ENCODE measurements at places on chromosomes 1 and 21.

GRCh38 chr1:56036479-56036878 lies 542.9 kb downstream of the PLPP3 start:
- no peak for DNase-seq

- no peak for DNase-seq
These were observed 14.4 kb downstream of the SLC5A9 start for GRCh38 chr1:48236716-48237470.

DNA sequence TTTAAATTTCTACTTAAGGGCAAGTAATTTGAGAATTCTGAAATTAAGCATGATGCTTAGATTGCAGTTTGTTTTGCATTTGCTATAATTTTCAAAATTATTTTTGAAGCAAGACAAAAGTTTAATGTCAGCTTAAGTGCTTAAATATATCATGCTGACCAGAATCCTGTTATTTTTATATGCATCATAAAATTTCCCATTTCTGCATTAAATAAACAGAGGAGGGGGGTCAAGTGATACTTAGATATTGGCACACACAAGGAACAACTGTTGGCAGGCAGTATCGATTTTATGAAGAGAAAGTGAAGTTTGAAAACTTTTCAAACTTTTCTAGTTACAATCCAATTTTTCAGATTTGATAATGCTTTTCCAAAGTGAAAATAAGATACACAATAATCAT lies 61.0 kb downstream of the MIER1 start:
- no peak for DNase-seq

DNA sequence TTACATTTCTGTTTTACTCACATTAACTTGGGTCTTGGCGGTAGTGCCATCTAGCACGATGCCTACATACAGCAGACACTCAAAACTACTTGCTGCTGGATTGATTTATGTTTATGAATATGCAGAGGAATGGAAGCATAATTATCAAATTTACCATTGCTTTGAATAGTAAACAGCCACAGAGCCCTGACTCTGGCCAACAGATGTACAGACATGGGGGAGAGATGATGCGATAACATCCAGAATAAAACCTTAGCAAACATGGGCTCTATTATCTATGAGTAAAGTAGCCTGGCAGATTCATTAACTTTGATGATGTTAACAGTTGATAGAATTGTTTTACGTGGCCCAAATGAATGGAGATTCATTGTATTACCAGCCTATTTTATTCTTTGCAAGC lies 42.8 kb downstream of the PTGFR start:
- no peak for DNase-seq

DNA sequence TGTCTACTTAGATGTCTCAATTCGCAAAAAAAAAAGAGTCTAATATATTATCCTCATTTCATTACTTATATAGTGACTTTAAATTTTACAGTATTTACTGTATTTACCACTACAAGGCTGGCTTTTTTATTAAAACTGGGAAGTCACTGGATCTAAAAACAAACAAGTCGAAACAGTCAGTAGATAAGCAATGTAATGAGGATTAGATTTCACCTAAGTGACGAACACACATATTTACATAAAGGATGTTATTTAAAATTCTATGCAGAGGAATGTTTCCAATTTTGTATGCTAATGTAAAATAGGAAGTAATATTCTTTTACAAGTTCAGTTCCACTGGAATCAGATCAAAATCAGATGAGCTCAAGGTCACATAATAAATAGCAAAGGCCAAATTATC lies 28.3 kb downstream of the TTC13 start:
- no peak for DNase-seq

GRCh38 chr1:115729756-115730155 lies 38.8 kb downstream of the CASQ2 start:
- DNase-seq, result no peak

- DNase-seq, result no peak
These were observed 19.1 kb upstream of the LYST start for GRCh38 chr1:235885655-235886262.

GRCh38 chr1:173190101-173190936 lies 16.8 kb downstream of the TNFSF4 start:
- no peak for DNase-seq

GRCh38 chr1:160767395-160768294 lies 28.3 kb upstream of the LY9 start:
- DNase-seq, result peak; percentile 30

DNA sequence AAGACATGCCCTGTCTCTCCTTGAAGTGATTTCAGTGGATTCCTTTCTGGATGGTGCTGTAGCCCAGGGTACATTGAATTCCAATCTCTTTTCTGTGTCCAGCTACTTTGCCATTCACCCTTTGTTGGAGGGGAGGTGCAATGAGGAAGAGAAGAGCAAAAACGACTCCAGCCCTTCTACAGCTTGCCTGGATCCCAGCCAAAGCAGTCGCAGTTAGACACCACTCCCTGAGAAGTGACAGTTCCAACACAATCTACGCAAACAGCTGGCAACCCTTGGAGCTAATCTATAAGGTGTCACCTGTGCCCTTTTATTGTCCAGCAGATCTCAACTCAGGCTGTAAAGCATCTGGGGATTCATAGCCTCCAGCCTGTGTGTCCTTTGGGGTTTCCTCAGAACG lies 4.6 kb downstream of the CD244 start:
- no peak for DNase-seq

GRCh38 chr1:3903141-3904005 lies 3.3 kb upstream of the C1orf174 start:
- no peak for DNase-seq

DNA sequence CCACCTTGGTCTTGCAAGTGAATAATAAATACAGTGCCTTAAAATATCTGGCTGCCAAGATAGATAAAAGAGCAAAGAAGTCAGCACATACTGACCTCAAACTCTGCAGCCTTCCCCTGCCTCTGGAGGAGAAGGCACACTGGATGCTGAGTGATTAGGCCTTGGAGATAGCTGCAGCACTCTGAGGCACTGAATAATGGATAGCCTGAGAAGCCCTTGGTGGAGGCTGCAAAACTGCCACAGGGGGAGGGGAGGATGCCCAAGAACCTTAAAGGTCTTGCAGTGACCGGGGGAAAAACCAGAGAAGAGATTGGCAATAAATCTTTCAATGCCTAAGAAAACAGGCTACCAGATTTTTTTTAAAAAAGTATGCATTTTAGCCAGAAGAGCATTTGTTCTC lies 167.4 kb upstream of the PRMT6 start:
- no peak for DNase-seq

DNA sequence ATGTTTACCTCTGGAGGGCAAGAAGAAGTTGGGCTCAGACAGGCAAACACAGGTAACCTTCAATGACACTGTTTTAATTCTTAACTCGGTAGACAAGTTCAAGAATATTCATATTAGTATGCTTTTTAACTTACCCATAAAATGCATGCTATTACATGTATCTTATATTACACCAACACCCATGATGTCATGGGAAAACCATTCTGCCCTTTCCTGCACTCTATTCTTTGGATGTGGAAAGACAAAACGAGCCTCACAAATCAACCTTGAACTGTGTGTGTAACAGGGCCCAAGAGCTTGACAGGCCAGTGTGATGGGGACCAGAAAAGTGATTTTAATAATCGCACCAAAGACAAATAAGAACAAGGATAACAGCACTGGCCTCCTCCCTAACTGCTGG lies 22.6 kb upstream of the RAP1GAP start:
- no peak for DNase-seq

DNA sequence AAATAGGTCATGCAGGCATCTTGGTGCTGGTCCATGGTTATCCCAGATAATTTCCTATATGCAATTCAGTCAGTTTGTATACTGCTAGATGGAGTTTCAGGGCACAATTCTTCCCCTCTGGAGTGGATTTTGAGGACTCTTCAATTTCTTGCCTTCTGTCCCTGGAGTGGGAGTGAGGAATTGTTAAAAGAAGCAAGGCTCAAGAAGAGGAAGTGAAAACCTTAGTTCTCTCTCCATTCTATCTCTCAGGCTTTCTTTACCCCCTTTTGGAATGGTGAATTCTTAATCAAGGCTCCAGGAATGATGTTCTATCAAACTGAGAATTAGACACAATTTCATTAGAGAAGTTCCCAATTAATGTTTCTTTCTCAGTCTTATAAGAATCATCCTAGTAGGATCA lies 67.1 kb downstream of the RWDD3 start:
- DNase-seq, result no peak

DNA sequence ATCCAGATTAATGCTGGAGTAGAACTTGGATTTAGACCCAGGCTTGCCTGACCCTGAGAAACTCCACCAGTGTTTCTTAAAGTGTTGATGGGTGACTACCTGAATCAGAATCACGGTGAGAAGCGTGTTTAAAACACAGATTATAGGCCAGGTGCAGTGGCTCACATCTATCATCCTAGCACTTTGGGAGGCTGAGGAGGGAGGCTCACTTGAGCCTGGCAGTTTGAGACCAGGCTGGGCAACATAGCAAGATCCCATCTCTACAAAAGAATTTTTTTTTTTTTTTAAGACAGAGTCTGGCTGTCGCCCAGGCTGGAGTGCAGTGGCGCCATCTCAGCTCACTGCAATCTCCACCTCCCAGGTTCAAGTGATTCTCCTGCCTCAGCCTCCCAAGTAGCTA lies 56.3 kb upstream of the TENT5B start:
- DNase-seq, result no peak

- DNase-seq, result no peak
These were observed 1.8 kb upstream of the EXTL1 start for GRCh38 chr1:26019641-26020315.

GRCh38 chr1:109776206-109776835 lies 12.6 kb upstream of the EPS8L3 start:
- DNase-seq, result no peak

DNA sequence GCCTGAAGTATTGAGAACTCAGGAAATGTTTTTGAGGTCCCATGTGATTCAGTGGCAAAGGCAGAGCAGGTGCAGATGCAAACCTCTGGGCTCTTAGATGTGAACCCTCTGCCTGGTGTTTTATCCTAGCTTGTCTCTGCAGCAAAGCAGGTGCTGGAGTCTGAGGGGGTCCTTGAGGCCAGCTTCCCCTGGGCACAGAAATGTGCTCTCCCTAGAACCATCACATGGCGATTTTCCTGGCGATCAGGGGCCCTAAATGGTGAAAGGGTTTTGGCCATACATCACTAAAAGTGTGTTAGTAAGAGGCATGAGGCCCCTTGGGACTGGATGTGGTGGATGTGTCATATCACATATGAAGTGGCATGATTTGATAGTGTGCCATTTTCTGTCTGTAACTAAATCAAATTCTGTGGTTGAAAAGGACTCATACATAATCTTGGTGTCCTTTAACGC lies 144.8 kb downstream of the ST6GALNAC3 start:
- no peak for DNase-seq

- DNase-seq, result no peak
These were observed 72.5 kb downstream of the SYDE2 start for GRCh38 chr1:85128316-85128715.

GRCh38 chr1:195472291-195472690 lies 1135.9 kb downstream of the KCNT2 start:
- no peak for DNase-seq

- no peak for DNase-seq
These were observed 89.7 kb upstream of the RGS1 start for GRCh38 chr1:192485692-192486436.

DNA sequence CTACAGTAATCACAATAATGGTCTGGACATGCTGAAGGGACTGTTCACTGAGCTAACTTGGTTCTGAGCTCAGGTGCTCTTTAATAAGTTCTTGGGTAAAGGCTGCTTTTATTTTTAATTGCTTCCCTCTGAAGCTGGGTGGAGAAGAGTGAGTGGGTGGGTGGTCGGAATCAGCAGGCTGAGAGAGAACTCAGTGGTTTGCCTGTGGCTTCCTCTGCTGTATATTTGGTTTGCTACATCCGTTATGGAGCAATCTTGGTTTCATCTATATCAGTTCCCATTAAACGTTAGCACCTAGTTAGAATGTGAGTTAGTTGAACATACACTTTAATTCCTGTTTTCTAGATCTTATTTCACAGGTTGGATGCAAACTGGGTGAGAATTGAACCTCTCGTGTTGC lies 23.3 kb downstream of the CNIH4 start:
- DNase-seq, result peak; percentile 24

DNA sequence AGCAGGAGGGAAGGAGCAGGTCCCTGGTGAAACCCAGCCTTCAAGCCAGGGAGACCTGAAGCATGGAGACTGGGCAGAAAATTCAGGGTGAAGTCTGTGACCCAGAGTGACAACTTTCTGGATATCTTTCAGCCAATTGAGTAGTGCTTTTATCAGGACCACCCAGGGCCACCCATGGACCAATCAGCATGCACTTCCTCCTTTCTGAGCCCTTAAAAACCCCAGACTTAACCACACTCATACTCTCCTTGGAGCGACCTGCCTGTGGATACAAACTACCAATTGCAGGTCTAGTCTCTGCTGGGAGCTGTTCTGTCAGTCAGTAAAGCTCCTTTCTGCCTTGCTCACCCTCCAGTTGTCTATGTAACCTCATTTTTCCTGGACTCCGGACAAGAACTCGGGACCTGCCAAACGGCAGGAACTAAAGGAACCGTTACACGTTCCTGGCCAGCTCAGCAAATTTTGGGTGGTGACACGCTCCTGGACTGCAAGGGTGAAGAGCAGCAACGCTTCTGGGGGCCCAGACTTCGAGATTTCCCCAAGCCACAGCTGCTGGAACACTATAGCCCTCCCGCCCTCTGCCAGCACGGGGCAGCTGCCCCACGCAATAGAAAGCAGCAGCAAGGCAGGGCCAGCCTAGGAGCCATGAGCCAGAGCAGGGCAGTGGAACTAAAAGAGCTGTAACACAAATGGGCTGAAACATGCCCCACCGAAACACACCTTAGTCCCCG lies 1183.4 kb downstream of the AMY1C start:
- DNase-seq, result no peak

DNA sequence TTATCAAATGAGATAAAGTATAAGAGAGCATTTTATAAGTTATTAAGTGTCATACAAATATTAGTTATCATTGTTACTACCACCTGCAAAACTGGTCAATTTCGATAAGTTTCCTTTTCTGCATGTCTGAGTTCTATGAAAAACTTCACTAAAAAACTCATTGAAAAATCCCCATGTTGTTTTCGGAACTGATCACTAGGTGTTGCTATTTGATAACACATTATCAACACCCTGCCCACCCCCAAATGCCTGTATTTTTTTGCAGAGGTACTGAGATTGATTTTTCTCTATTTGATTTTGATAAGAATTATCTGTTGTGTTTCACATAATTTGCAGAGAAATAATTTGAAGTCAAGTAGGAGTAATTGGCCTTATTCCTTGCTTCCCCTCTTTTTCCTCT lies 22.1 kb upstream of the DISP1 start:
- DNase-seq, result no peak

- DNase-seq, result no peak
These were observed 643 bp downstream of the CFAP298 start for GRCh38 chr21:32611471-32611997.

DNA sequence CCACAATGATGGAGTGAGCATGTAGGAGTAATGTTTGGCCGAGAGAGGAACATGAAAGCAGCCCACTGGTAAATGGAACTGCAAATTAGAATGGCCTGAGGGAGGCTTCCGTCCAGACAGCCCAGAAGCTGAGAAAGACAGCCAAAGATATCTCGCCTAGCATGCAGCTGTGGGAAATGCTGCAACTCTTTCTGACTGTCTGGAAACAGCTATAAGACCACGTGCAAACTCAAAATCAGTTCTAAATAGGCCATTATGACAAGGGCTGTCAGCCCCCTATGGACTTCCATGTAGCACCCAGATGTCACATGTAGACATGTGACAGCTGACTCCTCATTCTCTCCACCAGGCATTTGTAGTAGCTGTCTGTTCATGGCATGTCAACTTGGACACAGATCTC lies 62.9 kb upstream of the ATP1A1 start:
- DNase-seq, result no peak
